ENCODE measurements at places on chromosomes 16 and 17.

GRCh38 chr17:81563861-81564586 lies 11.9 kb upstream of the FAAP100 start:
- no peak for DNase-seq

DNA sequence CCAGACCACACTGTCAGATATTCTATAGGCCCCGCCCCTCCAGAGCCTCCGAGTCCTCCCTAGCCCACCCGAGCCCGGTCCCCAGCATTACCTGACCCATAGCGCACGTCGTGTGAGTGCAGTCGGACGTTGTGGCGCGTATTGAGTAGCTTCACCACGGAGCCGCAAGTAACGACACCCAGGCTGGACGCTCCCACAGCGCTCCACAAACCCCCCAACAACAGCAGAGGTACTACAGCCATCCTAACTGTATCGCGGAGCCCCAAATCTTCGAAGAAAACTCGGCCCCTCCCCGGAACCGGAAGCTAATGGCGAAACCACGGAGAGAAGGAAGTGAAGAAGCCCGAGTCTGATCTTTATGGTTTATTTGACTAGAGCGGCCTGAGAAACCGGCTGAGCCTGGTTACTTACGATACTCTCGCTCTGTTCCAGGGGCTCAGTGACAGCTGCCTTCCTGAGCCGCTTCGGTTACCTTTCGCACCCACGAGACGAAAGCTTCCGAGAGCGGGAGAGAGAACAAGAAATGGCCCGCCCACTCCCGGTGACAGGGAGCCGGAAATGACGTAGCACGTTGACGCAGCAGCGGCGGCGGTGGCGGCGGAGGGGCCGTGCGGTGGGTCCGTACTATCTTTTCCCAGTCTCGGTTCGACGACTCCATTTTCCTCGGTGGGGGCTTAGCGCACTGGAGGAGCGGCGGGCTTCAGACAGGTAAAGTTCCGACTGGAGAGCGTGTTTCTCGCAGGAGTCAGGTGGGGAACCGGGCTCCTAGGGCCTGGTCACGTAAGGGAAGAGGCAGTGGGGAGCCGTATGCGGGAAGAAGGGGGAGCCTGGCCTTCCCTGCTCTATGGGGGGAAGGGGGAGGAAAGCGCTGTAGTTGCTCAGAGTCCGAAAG lies at the start of the genes SDF2 and SUPT6H:
Gene SDF2 (minus strand): TSS at position 272 of the 892 bp plus-strand sequence. CDS start 30 bp downstream, at position 242.
Gene SUPT6H (plus strand): TSS at position 571 of the 892 bp plus-strand sequence. CDS start 11,197 bp downstream, outside the sequence.
- peak; percentile 93 for DNase-seq

- peak; percentile 67 for DNase-seq
Observed at GRCh38 chr16:50742576-50743200, 802 bp downstream of the CYLD start.

- DNase-seq: no peak
Observed at GRCh38 chr16:1332618-1333148, 762 bp upstream of the BAIAP3 start.

GRCh38 chr16:83831456-83831987 lies 23.7 kb downstream of the HSBP1 start:
- DNase-seq: no peak

- DNase-seq: no peak
Observed at GRCh38 chr17:45361451-45361850, 44.6 kb upstream of the MAP3K14 start.

DNA sequence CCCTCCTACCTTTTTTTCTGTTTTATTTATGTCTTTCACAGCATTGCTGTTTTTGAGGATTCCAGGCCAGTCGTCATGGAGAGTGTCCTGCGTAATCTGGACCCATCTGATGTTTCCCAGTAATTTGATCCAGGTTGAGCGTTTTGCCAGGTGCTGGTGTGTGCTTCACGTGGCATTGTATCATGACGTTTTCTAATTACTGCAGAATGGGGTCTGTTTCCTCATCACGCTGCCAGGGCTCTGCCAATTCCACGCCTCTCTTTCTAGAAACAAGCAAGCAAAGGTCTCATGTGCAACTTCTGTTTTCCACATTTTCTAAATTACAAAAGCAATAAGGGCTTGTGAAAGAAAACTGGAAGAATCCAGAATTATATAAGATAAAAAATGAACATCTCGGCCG lies 28.3 kb upstream of the BHLHA9 start:
- DNase-seq: no peak

- no peak for DNase-seq
Observed at GRCh38 chr17:30347488-30347887, 13.6 kb upstream of the TMIGD1 start.

- DNase-seq: no peak
Observed at GRCh38 chr16:22753451-22753850, 60.5 kb upstream of the HS3ST2 start.

- DNase-seq: no peak
Observed at GRCh38 chr16:19138601-19139000, 24.8 kb downstream of the ITPRIPL2 start.

DNA sequence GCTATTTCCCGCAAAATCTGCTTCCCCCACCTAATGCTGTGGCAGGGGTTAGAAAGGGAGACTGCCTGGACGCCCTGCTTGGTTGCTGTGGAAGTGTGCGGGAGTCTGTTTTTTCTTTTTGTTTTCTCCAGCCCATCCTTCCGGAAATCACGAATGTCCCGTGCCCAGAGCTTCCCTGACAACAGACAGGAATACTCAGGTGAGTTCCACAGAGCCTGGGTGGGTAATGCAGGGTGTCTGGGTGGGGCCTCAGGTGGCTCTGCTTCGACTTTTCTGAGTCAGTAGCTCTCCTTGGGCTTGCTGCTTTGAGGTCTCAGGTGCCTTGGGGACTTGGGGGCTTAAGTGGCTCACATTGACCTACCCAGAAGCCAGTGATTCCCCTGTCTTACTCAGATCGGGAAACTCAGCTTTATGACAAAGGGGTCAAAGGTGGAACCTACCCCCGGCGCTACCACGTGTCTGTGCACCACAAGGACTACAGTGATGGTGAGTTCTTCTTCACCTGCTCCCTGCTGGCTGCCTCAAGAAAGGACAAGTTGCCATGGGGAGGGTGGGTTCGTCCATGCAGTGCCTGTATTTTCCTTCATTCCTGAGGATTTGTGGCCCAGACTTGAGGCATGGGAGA lies 11.4 kb downstream of the LIMD2 start:
- DNase-seq: no peak

GRCh38 chr16:62568926-62569325 lies 532.7 kb upstream of the CDH8 start:
- no peak for DNase-seq

DNA sequence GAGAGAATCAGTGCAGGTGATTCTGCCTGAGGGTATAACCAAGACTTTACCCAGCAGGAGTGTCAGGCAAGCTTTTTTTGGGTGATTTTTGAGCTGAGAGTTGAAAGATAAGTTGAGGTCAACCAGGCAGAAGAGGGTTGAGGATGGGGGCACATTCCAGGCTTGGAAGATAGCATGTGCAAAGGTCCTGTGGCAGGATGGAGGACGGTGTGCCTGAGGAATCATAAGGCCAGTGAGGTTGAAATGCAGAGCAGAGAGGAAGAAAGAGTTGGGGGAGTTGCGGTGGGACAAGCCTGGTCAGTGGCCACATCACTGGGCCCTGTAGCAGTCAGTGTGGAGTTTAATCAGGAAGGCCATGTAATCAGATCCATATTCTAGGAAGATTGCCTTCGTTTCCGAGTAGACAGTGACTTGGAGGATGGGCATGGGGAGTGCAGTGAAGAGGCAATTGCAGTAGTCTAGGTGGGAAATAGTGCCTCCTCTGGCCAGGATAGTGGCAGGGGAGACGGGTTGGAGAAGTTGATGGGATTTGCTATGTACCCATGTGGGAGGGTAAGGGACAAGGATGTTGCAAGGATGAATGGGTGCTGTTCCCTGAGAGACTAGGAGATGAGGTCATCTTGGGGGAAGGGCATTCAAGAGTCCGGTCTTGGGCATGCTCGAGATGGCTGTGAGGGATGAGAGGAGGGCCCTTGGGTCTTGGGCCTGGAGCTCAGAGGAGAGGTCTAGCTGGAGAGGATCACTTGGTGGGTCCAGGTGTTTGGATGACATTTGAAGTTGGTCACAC lies 3.9 kb downstream of the PLEKHG4 start:
- no peak for DNase-seq

- no peak for DNase-seq
Observed at GRCh38 chr17:12983991-12984884, 33.6 kb downstream of the ELAC2 start.

DNA sequence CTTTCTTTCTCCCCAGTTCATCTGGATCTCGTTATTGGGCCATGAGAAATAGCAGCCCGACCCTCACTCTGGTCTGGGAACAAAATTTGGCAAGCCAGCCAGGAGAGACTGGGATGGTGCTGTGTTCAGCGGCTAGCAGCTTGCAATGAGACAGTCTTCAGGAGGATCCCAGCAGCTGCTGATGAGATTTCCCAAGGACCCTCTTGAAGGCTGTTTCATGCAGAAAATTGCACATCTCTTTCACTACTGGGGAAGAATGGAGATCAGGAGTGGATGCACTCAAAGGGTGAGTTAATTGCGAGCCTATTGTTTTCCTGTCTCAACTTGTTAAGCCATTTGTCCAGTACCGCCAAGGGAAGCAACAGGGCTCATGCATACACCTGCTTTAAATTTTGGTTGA lies 5.5 kb upstream of the COIL start:
- DNase-seq: no peak

DNA sequence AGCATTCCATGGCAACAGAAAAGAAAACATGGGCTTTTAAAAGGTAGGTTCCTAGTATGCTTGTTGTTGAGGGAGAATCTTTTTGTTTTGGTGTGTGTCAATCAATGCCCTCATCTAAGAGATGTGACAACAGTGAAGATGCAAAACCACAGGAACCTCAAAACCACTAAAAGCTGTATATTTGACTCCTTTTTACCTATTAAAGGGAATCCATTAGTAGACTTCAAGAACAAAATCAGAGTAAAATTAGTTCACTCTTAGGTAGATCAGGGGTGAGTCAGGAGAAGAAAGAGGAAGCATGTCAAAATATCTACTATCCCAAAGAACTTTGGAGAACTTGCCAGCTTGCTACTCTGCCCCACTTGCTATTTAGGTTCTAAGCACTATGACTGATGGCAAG lies 89.1 kb downstream of the CDK5R1 start:
- peak; percentile 12 for DNase-seq

DNA sequence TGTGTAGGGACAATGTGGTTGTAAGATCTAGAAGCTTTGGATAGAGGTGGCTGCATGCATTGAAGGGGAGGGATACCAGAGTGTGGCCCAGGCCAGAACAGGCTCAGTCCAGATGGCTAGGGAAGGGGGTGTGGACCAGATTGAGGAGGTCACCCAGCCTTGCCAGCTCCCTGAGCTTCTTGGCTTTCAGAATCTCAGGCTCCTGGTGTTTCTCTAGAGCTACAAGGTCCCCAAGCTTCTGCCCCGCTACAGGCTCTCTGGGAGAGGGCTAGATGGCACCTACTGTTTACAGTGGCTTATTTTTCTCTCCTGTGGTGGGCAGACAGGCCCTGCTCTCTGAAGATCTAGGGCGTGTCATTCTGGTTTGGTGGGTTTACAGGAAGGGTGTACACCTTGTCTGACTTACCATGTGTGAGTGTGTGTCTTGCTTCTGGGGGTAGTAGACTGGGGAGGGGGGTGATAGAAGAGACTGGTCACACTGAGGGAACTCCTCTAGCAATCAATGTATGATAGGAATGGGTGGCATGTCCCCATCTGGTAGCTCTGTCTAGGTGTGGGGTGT lies 1.1 kb downstream of the RARA start:
- no peak for DNase-seq

DNA sequence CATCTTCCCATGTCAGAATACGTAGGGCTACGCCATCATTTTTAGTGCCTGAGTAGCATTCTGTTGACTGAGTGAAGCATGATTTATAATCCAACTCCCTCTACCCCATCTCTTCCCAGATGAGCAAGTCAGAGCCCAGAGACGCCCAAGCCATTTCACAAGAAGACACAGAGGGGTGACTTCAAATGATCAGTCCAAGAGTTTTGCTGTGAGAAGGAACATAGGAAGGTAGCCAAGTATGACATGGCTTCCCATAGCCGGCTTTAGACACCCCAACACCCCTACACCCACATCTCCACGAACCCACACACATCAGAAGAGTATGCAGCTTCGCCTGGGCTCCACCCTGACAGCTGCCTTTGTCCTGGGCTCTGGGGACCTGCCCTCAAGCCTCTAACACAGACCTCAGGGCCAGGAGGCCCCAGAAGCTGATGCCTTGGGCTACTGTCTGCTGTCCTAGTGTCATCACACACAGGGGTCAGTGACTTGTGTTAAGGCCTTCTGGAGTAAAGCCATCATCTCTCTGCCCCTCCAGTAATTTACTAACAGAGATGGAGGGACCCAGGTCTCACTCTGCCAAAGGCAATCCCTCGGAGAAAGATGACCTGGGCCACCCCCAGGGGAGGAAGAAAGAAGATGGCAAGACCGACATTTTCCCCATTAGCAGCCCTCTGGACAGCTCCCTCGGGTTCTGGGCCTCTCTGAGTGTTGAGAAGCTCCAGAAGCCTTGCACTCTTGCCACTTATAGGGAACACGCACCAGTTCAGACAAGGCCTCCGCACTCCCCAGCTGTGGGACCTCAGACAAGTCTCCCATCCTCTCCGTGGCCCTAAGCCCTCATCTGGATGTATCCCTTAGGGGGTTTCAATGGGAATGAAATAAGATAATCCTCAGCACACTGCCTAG lies 38.7 kb upstream of the MRPS23 start:
- no peak for DNase-seq

DNA sequence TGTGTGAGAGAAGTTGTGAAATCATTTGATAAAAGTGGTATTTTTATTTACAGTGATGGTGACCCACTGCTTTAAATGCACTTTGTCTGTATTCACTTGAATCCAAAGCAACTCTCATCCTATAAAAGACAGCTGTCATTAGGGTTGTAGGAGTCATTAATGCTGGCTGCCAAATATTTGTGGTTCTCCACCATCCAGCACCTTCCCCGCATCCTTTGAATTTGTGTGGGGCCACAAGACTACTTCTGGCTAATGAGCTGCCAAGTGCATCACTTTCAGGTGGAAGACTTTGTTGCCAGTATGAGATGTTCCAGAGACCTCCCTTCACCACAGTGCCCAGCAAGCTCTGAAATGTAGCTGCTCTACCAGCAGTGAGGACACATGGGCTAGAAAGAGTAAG lies 43.4 kb downstream of the CMTM3 start:
- no peak for DNase-seq

DNA sequence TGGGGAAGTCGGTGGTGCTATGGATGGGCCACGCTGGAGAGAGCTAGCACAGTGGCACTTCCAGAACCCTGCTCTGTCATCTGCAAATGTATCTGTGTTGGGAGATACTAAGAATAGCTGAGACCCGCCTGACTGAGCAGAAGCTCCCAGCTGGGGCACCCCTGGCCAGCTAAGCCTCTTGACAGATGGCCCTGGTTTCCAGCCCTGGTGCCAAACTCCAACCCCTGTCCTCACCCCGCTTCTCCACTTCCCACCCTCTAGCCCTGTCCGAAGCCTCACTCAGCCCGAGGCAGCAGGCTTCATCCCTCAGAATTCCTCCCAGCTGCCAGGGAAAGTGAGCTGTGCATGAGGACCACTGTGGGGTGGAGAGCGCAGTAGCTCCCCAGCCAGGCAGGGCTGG lies 124.4 kb downstream of the CCDC144A start:
- DNase-seq: no peak
